Cortex of kidney (tissue), 1 donor: ENCODE measurements at places on chromosomes 11 and 22.

DNA sequence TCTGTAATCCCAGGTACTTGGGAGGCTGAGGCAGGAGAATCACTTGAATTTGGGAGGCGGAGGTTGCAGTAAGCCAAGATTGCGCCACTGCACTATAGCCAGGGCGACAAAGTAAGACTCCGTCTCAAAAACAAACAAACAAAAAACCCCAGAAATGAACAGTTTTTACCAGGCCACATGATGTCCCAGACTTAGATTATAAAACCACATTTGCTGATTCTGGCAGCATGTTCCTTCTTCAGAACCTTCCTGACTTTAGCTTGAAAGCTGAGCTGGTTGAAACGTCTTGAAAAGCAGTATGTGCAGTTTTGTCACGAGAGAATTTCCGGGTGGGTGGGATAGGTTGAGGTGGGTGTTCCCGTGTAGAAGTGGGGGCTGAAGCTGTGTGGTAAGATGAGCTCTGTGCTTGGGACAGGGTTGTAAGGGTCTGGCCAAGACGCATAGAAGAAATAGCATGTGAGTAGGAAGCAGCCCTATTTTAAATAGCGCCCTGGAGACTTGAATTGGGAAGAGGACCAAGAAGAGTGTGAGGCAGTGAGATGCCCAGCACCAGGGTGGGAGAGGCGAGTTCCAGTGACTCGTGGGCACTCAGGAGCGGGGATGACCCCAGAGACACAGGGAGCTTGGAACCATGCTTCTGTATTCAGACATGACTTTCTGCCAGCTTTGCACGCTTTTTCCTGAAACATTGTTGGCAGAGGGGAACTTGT lies 7.6 kb downstream of the AP2A2 start:
- DNase-seq: no peak

DNA sequence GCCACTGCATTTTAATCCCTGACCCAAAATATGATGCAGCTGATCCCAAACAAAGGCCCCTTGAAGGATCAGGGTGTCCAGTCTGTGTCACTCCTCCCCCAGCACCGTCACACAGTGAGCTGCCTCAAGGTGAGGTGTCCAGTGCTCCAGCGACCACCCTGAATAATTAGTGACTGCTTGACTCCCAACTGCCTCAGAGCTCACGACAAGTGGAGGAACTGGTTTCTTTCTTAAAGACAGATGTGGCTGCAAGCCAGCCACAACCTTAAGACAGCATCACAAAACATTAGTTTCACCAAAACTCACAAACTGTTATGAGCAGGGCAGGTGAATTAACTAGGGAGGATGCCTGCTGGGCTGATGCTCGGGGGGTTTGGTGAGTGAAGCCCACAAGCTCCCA lies 74.6 kb downstream of the PIWIL3 start:
- DNase-seq: no peak

DNA sequence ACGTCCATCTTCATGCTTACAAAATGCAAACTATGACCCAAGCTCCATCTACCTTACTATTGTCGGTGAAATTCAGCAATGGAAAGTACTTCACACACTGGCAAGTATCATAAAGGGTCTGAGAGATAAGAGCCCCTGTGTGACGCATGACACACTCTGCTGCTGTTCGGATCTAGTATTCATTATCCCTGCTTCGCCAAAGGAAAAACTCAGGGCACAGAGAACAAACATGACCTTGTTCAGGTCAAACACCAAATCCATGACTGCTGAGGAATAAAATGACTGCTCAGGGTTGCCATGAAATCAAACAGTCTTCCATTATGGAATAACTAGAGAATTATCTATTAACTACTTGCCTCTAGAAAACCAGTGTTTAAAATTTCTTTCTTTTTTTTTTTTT lies 73.0 kb downstream of the MICAL3 start:
- no peak for DNase-seq

DNA sequence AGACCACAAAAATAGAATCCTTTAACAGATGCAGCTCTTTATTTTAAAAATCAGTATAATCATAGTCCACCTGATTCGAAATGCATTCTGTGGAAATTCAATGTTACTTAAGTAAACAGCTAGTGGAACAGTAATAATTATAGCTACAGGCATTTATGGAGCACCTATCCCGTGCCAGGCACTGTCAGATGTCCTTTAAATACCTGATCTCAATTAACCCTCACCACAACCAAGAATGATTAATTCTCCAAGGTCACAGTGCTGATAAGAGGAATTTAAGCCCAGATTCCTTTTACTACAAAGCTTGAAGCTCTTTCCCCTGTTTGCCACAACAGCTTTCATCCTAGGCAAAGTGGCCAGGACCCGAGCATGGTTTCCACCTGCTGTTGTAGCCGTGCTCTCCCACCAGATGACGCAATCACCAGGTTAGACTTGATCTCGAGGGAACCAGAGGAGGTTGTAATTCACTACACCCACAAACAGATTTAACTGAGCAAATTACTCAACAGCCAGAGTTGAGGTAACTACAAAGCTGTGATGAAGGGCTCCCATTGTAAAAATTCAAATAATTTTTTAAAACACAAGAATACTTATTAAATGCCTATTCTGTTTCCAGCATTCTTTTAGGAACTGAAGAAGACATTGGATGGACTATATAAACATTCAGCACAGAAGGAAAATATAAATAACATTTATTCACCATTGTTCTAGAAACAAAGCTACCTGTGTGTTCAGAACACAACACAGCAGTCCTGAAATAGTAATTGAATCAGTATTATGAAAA lies 10.3 kb downstream of the PRDM10 start:
- DNase-seq: no peak

- no peak for DNase-seq
These were observed 2.5 kb upstream of the MDK start for GRCh38 chr11:46378811-46379481.

- DNase-seq: no peak
These were observed 517.3 kb downstream of the SOX6 start for GRCh38 chr11:15839061-15839460.

DNA sequence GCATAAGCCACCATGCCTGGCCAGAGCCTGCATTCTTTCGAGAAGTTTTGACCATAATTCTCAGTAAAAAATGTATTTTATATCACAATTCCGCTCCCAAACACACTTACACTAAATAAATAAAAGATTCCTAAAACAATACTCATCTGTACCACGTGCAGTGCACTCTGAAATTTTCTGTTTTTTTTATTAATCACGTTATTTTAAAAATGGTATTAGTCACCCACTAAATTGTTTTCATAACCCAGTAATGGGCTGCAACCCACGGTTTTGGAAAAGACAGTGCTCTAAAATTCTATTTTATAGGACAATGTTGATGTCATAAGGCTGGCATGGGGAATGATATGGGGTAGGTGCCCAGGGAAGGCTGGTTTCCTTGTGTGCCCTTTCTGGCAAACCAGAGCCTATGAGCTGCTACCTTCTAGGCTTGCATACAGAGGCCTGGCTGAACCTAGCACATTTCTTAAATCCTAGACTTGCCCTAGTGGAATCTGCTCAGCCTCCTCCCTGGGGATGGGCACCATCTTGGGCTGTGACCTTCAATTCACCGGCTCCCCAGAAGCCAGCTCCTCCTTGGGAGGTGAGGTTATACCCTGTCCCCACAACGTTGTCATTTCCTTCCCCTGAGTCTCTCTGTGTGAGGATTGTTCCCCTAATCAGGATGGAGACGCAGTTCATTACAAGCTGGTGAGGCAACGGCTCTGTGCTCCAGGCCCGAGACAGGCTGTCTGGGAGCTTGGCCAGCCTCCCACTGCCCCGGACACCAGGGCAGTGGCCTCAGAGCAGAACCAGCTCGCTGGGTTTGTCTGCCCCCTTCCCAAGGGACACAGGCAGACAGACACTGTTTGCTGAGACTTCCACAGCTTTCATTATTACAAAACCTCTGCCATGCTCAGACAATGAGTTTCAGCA lies 116.5 kb upstream of the NAV2 start:
- DNase-seq: no peak

GRCh38 chr22:42969348-42969975 lies 45.5 kb downstream of the PACSIN2 start:
- no peak for DNase-seq

GRCh38 chr11:66316849-66317251 lies at the start of gene CD248:
Gene CD248 (minus strand): TSS chr11:66317044. CDS start chr11:66317027, 17 bp downstream.
- no peak for DNase-seq

DNA sequence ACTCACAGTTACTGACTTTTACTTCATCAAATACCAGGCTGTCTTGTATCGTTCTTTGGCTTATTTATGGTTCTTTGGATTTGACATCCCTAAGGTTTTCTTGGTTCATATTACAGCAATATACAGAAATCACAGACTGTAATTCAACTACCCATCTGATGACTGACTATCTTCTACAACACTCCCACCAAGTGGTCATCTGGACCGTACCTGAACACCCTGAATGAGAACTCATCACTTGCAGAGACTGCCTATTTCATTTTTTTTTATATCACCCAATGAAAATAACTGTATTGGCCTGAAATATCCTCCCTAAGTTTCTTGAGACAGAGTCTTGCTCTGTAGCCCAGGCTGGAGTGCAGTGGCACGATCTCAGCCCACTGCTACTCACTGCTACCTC lies 9.5 kb upstream of the UPB1 start:
- no peak for DNase-seq

DNA sequence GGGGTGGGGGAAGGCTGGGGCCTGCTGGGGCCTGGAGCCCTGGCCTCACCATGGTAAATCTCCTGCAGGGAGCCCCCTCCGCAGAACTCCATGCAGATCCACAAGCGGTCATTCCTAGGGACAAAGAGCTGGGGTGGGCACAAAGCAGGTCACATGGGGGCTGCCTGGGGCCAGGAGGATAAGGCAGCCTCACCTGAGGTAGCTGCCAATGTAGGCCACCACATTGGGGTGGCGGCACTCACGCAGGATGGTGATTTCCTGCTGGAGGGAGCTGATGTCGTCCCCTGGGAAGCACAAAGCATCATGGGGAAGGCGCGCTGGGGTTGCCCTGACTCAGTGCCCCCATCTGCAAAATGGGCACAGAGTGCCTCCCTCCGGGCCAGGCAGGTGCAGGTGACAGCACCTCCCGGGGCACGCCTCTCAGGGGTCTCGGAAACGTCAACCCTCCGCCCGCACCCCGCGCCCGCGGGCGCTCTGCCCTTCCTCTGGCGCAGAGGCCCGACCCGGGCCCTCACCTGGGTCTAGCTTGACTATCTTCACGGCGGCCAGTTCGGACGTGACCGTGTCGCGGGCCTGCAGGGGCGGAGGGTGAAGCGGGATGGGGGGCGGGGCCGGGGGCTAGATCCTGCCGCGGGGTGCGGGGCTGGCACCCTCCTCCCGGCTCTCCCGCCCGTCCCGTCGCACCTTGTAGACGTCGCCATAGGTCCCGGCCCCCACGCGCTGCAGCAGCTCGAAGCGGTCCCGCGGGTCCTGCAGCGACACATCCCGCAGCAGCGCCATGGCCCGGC lies 450 bp downstream of the MAP4K2 start:
- DNase-seq: no peak

- no peak for DNase-seq
These were observed 428 bp downstream of the SCN3B start for GRCh38 chr11:123653827-123654565.

DNA sequence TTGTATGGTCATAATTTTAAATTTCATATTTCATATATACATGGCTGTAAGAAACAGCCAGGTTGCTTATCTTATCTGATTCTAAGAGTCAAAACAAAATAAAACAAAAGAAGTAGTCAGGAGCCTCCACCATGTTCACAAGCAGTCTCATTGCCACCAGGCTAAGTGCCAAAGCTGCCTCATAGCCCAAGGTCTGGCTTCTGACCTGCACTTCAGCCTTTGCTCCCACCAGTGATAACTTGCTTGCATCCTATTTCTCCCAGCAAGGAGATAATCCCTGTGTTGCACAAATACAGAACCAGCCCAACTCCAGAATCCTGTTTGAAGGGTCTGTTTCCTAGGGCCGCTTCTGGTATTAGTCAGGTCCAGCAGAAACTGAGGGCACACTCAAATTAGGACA lies 53.9 kb upstream of the TSKU start:
- no peak for DNase-seq

- DNase-seq: no peak
These were observed 180.3 kb upstream of the E2F8 start for GRCh38 chr11:19420868-19421533.

DNA sequence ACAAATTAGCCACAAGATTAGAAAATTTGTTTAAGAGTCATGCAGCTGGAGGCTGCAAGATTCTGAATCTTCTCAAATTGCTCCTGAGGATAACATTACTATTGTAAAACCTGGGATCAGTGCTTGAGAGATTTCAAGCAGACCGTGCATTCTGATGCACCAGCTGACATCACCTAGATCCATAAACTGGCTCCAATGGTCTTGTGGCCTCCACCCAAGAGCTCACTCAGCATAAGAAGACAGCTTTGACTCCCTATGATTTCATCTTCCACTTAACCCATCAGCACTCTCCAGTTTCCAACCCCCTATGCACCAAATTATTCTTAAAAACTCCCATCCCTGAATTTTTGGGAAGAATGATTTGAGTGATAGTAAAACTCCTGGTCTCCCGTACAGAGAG lies 1007.9 kb upstream of the TENM4 start:
- no peak for DNase-seq
